Activated T-cell treated with anti-CD3 and anti-CD28 coated beads for 1 hour (primary cell): ENCODE measurements at places on chromosomes 12 and 14.

DNA sequence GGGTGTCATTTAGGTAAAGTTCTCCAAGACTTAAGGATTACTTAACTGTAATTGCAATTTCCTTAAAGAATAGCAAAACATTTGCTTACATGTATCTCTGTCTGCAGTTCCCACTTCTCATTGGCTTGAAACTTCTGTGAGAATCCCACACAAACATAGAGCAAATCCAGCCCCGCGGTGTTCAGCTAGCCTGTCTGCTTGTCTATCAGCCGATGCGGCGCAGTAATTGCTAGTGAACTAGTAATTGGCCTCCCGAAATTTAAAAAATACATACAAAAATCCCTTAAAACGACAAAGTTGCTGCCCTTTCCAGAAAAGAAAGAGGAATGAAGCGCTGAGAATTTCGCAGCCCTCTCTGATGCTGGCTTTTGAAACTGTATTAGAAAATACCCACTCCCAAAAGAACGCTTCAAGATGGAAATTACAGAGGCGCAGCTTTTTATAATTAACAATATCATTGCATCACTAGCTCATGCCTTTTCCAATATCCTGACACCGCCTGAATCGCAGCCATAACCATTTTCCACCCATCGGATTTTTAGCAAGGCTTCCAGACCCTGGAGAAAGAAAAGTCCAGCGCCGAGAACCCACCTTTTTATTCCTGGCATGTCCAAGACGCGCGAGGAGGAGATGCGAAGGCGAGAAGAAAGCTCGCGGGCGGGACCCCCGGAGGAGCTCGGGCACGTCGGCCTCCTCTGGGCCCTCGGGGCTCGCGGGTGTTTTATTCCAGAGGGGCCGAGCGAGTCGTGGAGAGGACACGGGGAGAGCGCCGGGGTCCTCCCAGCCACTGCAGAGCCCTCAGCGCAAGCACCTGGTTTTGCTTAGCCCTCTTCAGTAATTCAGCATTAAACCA, 646 bp downstream of the FBLN5 start:
- no peak for DNase-seq

DNA sequence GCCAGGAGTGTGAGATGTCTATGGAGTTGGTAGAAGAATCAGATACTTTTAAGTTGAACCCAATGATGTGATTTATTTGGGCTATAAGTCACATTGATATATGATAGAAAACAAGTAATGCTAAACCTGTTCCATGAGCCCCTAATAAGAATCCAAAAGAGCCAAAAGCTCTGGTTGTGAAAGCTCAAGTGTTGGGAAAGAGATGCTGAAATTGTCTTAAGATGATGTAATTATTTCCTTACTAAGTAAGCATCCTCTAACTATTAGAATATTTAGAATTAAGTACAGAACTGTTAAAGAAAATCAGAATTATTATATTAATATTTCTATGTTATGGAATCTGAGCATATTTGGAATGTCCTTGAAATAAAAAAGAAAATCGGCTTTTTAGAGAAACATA, 17.6 kb upstream of the SLC2A13 start:
- no peak for DNase-seq

- DNase-seq, result no peak
Observed at GRCh38 chr14:70563417-70563816, 28.6 kb upstream of the ADAM20 start.

DNA sequence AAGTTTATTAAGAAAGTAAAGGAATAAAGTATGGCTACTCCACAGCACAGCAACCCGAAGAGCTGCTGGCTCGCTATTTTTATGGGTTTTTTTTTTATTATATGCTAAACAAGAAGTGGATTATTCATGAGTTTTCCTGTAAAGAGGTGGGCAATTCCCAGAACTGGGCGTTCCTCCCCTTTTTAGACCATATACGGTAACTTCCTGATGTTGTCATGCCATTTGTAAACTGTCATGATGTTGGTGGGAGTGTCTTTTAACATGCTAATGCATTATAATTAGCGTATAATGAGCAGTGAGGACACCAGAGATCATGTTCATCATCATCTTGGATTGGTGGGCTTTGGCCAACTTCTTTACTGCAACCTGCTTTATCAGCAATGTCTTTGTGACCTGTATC, 372.5 kb downstream of the ZFP36L1 start:
- no peak for DNase-seq

DNA sequence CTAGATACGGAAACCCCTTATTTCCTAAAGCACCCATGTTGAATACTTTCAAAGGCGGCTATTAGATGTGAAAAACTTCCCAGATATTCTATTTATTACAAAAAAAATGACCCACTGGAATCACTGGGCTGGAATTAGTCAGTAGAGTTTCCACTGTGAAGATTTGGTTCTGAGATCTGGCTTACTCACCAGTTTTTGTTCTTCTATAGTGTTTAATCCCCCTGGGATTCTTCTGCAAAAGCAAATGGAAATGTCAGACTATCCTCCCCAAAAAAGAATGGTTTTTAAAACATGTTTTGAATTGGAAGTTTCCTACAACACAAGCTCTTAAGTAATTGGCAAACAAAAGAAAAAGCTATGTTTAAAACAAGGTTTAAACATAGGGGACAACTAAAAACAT, 166.4 kb downstream of the STXBP6 start:
- no peak for DNase-seq
